ENCODE measurements at places on chromosomes 5 and 9. TPM values are rescaled to one million over a fixed set of nuclear protein-coding genes. Genes with fewer than 3 reads are reported as not detected.
A peak's percentile ranks its signal among the peaks of the same experiment; 100 is the strongest.

Gene SOX30
- 0.29 TPM for polyA plus RNA-seq

Gene GALNT12
- polyA plus RNA-seq: 2.4 TPM

- peak; percentile 55 for DNase-seq
Measured at GRCh38 chr5:19169426-19169825, 818.6 kb downstream of the CDH18 start.

DNA sequence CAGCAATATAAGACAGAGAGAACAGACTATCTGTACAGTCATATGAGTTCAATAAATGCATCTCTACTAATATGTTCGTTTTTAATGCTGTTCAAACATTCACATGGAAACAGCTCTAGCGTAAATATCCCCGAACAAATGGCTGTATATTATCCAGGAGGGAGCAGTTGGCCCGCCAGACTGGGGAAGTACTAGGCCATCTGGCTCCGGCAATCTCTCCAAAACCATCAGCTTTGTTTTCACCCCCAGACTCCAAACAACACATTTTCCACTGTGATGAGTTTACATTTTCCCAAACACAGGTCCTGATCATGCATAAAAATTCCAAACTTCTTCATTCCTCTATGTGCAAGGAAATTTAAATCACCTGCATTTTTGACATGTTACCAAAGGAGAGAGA, 8.7 kb downstream of the EBF1 start:
- DNase-seq: peak; percentile 92

- no peak for DNase-seq
Measured at GRCh38 chr9:95413793-95414192, 96.3 kb upstream of the FANCC start.
